Esophagus squamous epithelium (tissue), 5 donors: ENCODE measurements at places on chromosomes 3 and 15.

DNA sequence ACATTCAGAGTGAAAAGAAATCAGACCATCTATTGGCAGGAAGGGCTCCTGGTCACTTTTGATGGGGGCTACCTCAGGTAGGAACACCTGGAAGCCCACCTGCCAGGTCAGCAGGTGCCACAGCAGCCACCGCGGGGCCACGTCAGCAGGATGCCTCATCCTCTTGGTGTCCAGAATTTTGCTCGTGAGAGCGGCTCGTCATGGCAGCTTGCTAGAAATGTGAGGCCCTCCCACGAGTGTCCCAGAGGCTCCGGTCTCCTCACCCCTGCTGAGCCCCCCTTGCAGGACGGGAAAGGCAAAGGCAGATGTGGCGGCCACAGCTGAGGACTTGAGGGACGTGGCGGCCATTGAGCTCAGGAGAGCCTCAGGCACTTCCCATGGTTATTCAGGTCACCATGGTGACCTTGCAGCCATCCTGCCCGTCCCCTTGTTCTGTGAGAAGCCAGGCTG is 129.4 kb downstream of the LRRK1 start:
- no peak for DNase-seq

- DNase-seq, result no peak
Observed at GRCh38 chr15:69663982-69664381, 211.4 kb downstream of the RPLP1 start.

GRCh38 chr3:23691357-23691895 is 114.3 kb upstream of the UBE2E1 start:
- DNase-seq, result no peak

- no peak for DNase-seq
Observed at GRCh38 chr3:130392266-130392665, 46.8 kb downstream of the COL6A5 start.

DNA sequence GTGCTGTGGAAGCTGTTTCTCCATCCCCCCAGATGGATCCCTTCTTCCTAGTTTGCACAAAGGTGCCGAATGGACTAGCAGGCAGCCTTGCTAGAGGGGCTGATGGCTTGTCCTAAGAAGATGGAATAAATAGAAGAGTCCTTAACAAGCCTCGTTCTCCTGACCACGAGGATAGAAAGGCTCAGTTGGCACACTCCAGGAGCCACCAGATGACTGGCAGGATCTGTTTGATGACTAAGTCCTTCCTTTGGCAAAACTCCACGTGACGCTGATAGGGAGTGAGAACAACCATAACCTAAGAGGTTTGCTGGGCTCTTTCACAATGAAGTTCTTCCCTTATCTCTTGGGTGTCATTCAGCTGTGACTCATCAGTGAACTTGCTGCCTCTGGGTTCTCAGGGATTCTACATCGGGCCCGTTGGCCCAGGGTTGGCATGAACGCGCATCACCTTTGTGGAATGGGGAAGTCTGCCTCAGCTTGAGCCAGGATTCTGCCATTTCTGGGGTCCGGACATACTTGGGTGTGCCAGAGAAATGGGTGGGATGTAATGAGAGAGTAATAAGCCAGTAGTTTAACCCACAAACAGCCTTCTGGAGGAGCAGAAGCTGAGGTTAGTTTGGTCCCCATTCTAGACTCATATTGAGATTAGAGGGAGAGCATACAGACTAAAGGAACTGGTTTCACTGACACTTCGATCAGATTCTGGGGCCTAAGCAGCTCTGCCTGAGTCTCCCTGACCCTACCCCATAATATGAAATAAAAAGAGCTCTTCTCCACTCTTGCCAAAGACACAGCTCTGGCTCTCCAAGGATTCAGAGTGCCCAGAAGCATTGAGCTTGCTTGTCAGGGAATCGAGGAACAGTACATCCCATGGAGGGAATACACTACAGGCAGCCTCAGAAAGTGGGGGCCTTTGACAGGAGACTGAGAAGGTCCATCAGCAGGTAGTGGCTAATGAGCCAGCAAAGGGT is 2.0 kb upstream of the MELTF start:
- DNase-seq, result no peak
